ENCODE measurements at places on chromosomes 16 and 17. TPM values are rescaled to one million over a fixed set of nuclear protein-coding genes. Genes with fewer than 3 reads are reported as not detected.
A peak's percentile ranks its signal among the peaks of the same experiment; 100 is the strongest.

DNA sequence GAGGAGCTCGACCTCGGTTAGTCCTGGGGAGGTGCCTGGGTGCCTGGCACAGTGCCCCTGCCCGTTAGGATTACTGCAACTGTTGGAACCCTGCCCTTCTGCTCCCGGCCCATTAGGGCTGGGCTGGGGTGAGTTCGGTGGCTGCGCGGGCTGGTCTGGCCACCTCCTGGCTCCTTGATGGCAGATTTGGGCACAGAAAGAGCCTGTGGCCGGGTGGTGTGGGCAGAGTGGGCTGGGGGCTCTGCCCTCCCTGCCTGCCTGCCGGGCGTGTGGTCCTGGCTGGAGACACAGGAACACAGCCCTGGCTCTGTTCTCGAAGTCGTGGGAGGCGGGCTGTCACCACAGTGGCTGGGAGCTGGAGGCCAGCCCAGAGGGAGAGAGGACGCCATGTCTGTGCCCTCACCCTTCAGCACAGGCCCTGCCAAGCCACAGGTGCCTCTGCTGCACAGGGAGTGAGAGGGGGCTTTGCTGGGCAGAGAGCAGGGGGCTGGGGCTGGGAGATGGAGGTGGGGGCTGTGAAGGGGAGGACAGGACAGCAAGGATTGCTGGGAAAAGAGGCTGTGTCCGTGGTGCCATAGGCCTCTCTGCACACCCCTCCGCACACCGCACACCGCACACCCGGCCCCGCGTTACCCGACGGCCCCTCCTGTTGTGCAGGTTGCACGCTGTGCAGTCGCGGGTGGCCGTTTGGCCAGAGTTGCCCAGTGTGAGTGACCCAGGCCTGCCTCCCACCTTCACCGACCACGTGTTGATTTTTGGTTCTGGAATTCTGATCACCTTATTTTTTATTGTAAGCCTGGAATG, 236.6 kb upstream of the GSE1 start:
- no peak overlapping the region for H3K27ac ChIP-seq
- no peak for DNase-seq
- no peak overlapping the region for H3K4me3 ChIP-seq
- no peaks in the 10 kb centered on the region for H3K27me3 ChIP-seq
- H3K4me1 ChIP-seq = peaks cover 38% of the 10 kb centered on the region

GRCh38 chr16:12688951-12689850, 114.5 kb downstream of the CPPED1 start:
- H3K4me1 ChIP-seq = no peaks in the 10 kb centered on the region
- no peak overlapping the region for H3K27ac ChIP-seq
- H3K36me3 ChIP-seq = no peaks in the 10 kb centered on the region
- no peak overlapping the region for H3K4me3 ChIP-seq
- H3K27me3 ChIP-seq = no peaks in the 10 kb centered on the region

DNA sequence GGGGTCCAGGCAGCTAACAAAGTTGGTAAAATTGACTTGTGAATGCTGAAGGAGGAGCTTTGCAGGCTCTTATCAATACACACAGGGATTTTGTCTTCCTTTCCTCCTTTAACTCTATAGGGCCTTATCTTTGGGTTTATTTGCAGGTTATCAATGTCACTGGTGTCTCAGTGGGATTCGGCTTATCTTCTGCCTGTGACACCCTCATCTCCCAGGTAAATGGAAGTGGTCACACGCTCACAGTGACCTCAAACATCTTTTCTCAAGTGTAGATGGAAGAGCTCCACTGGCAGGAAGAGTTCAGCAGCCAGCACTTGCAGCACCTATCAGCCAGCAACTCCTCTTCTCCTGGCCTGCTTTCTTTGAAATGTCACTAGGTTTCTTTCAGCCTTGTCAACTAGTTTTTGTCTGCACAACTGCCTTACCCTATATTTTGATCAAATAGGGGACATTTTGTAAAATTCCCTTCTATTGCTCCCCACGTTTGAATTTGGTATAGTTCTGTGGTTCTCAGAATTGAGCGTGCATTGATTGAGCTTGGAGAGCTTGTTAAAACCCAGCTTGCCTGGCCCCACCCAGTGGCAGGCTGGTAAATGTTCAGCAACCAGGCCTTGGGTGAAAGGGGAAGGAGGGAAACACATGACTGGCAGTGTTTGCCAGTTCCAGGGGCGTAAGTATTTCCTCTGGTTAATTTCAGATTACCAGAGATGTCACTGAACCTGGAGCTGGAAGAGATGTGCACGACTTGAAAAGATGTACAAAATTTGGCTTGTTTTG, 12.8 kb downstream of the SLC47A1 start:
- no peaks in the 10 kb centered on the region for H3K4me1 ChIP-seq
- H3K4me3 ChIP-seq = no peak overlapping the region
- H3K27me3 ChIP-seq = peaks cover 2% of the 10 kb centered on the region
- peak; percentile 64 for DNase-seq
- H3K36me3 ChIP-seq = no peaks in the 10 kb centered on the region

DNA sequence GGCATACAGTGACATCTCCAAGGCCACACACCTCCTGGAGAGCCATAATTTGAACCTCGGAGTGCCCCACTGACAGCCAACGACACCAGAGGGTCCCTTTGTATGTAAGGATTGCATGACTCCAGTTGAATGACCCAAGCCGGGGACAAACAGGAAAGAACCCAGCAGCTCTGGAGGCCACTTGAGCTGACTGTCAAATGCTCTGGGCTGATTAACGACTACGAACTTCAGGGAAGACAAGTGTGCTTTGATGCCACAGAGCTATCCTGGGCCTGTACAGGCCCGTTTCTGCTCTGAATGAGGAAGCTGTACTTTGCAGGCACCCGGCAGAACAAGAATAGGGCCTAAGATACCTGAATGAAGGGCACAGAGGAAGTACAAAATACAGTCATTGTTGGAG, 404.6 kb downstream of the SLC39A11 start:
- no peaks in the 10 kb centered on the region for H3K27me3 ChIP-seq
- H3K4me1 ChIP-seq = peaks cover 34% of the 10 kb centered on the region
- H3K36me3 ChIP-seq = no peaks in the 10 kb centered on the region
- no peak overlapping the region for H3K27ac ChIP-seq
- no peak overlapping the region for H3K4me3 ChIP-seq

DNA sequence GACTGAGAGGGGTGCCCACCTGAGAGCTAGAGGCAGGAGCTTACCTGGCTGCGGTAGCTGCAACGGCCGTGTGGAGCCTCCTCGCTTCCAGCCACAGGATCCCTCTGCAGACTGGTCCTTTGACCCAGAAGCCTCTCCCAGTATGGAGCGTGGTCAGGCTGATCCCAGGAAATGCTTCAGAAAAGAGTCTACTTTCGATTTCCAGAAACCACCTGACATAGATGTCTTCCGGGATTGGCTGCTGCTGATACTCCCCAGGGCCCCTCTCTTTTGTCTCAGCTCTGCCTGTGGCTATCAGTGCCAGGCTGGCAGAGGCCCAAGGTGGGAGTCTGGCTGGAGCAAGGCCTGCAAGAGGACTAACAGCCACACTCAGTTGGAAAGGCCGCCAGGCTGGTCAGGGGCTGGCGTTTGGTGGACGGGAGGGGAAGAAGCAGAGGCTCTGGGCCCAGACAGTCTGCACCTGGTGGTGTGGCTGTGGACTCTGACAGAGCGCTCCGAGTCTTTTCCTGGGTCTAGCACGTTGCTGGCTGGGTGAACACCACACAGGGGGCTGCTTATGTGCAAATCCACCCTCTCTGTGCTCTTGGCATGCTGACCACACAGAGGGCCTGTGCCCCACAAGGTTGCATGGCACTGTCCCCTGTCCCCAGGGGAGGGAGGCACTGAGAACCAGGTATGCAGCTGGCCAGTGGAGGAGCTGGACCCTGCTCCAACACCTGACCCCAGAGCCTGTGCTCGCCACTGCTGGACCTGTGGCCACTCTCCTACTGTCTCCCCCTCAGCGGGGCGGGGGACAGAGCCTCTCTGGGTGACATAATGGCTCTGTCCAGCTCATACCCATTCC, at the start of gene LGALS3BP:
LGALS3BP (minus strand) TSS at position 144 of the 844 bp plus-strand sequence. CDS start 2,732 bp downstream, outside the sequence.
- H3K4me3 ChIP-seq = peak within 1 kb of the TSS; percentile 68
- H3K27me3 ChIP-seq = no peaks in the 10 kb centered on the region
- peak; percentile 99 for DNase-seq
- peaks cover 34% of the 10 kb centered on the region for H3K4me1 ChIP-seq
- peaks cover 3% of the 10 kb centered on the region for H3K36me3 ChIP-seq
- peak within 1 kb of the TSS; percentile 48 for H3K27ac ChIP-seq

GRCh38 chr16:55204069-55204468, 119.9 kb upstream of the IRX6 start:
- no peak for DNase-seq
- H3K27me3 ChIP-seq = no peaks in the 10 kb centered on the region
- H3K27ac ChIP-seq = no peak overlapping the region
- no peak overlapping the region for H3K4me3 ChIP-seq
- H3K36me3 ChIP-seq = no peaks in the 10 kb centered on the region
- H3K4me1 ChIP-seq = no peaks in the 10 kb centered on the region

- H3K36me3 ChIP-seq = no peaks in the 10 kb centered on the region
- H3K27me3 ChIP-seq = no peaks in the 10 kb centered on the region
- no peak overlapping the region for H3K27ac ChIP-seq
- no peaks in the 10 kb centered on the region for H3K4me1 ChIP-seq
These were observed 12.3 kb downstream of the GRIN2A start for GRCh38 chr16:10169904-10170410.

- H3K4me3 ChIP-seq = no peak overlapping the region
- H3K27ac ChIP-seq = no peak overlapping the region
- no peaks in the 10 kb centered on the region for H3K36me3 ChIP-seq
- no peaks in the 10 kb centered on the region for H3K27me3 ChIP-seq
These were observed 43.4 kb downstream of the CMTM3 start for GRCh38 chr16:66647866-66648265.

GRCh38 chr17:44385287-44386181, 3.9 kb downstream of the ITGA2B start:
- peaks cover 35% of the 10 kb centered on the region for H3K27me3 ChIP-seq
- DNase-seq = peak; percentile 94
- peaks cover 6% of the 10 kb centered on the region for H3K4me1 ChIP-seq
- H3K27ac ChIP-seq = no peak overlapping the region
- H3K4me3 ChIP-seq = peak overlapping the region; percentile 69

DNA sequence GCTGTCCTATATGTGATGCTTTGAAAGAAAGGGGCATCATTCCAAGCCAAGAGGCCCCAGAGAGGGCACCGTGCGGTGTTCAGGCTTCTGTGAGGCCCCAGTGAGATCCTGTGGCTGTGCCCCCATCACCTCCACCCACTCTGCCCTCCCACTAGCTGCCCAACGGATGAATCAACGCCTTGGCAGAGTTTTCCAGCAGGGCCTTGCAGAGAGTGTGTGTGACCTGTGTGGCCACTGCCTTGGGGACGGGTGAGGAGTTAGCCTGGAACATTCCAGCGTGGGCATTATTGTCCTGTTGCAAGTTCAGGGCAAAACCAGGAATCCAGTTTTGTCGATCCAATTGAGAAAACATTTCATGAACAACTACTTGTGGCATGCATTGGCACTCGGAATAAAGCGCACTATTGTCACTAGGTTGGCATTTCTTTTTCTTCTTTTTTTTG, 53.7 kb downstream of the SF3B3 start:
- peak; percentile 92 for DNase-seq
- H3K4me3 ChIP-seq = no peak overlapping the region

GRCh38 chr16:28168991-28169554, 42.7 kb downstream of the XPO6 start:
- no peak overlapping the region for H3K27ac ChIP-seq
- peaks cover 47% of the 10 kb centered on the region for H3K36me3 ChIP-seq
- H3K4me3 ChIP-seq = no peak overlapping the region
- peaks cover 20% of the 10 kb centered on the region for H3K4me1 ChIP-seq

- no peak overlapping the region for H3K27ac ChIP-seq
- no peaks in the 10 kb centered on the region for H3K36me3 ChIP-seq
- no peak overlapping the region for H3K4me3 ChIP-seq
- H3K27me3 ChIP-seq = no peaks in the 10 kb centered on the region
- no peak for DNase-seq
- no peaks in the 10 kb centered on the region for H3K4me1 ChIP-seq
These were observed 145.5 kb downstream of the MSI2 start for GRCh38 chr17:57401556-57402488.

- peak; percentile 97 for DNase-seq
- no peaks in the 10 kb centered on the region for H3K27me3 ChIP-seq
- H3K27ac ChIP-seq = peak overlapping the region; percentile 43
- peaks cover 10% of the 10 kb centered on the region for H3K4me1 ChIP-seq
- no peaks in the 10 kb centered on the region for H3K36me3 ChIP-seq
These were observed 5.5 kb upstream of the RHBDF2 start for GRCh38 chr17:76506408-76507345.

GRCh38 chr16:75044800-75045361, 46.1 kb downstream of the ZNRF1 start:
- H3K27me3 ChIP-seq = no peaks in the 10 kb centered on the region
- no peak overlapping the region for H3K27ac ChIP-seq
- H3K4me3 ChIP-seq = no peak overlapping the region
- H3K36me3 ChIP-seq = no peaks in the 10 kb centered on the region

- no peaks in the 10 kb centered on the region for H3K4me1 ChIP-seq
- no peak overlapping the region for H3K4me3 ChIP-seq
- no peaks in the 10 kb centered on the region for H3K36me3 ChIP-seq
- no peak overlapping the region for H3K27ac ChIP-seq
- H3K27me3 ChIP-seq = peaks cover 8% of the 10 kb centered on the region
These were observed 53.0 kb upstream of the DNAJA2 start for GRCh38 chr16:47026492-47026891.

DNA sequence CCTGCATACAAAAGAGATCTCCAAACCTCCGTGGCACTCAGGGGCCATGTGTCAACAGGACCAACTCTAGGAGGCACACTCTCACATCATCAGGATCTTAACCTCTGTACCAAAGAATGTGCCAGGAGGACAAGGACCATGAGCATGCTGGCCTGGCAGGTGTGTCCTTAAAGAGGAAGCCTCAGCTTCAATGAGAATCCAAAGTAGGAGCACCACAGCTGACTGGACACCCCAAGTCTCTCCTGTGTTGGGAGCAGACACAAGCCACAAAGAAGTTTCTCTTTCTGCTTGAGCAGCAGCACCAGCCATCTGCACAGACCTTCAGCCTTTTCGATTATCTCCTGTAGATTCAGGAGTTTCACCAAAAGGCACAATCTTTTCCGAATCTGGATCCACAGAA, 1734.5 kb downstream of the TP53TG3F start:
- no peak overlapping the region for H3K4me3 ChIP-seq
- H3K4me1 ChIP-seq = no peaks in the 10 kb centered on the region
- no peak overlapping the region for H3K27ac ChIP-seq
- H3K27me3 ChIP-seq = no peaks in the 10 kb centered on the region

GRCh38 chr16:75239542-75240122, 11.8 kb downstream of the BCAR1 start:
- H3K27me3 ChIP-seq = no peaks in the 10 kb centered on the region
- H3K4me3 ChIP-seq = no peak overlapping the region
- no peak for DNase-seq
- peaks cover 77% of the 10 kb centered on the region for H3K36me3 ChIP-seq
- H3K4me1 ChIP-seq = peaks cover 38% of the 10 kb centered on the region

DNA sequence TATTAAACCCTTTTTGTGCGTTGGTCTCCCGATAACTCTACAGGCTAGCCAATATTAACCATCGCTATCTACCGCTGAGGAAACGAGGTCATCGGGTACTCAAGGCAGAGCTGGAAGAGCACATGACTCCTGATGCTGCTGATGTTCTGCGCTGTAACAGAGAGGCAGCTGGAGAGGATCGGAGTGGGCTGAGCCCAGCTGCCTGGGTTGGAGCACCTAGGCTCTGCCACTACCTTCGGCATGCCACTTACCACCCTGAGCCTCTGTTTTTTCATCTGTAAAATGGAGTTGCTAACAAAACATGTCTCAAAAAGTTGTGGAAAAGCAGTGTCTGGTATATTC, 432 bp upstream of the SLC46A1 start:
- peaks cover 2% of the 10 kb centered on the region for H3K27me3 ChIP-seq
- peaks cover 9% of the 10 kb centered on the region for H3K4me1 ChIP-seq

Gene SKAP1
- total RNA-seq = not detected

Gene PEMT
- total RNA-seq = 26.4 TPM

Gene TRIM25
- total RNA-seq = 46.9 TPM

Gene BCL6B
- not detected for total RNA-seq

Gene PRSS53
- total RNA-seq = 2.7 TPM

Gene IST1
- 213 TPM for total RNA-seq

Gene EVPLL
- not detected for total RNA-seq

Gene CDH1
- total RNA-seq = 1.1 TPM
